ENCODE measurements at places on chromosomes 7 and 10. TPM values are rescaled to one million over a fixed set of nuclear protein-coding genes. Genes with fewer than 3 reads are reported as not detected.
A peak's percentile ranks its signal among the peaks of the same experiment; 100 is the strongest.

- peaks cover 10% of the 10 kb centered on the region for H3K27me3 ChIP-seq
- no peak for DNase-seq
- H3K4me3 ChIP-seq, result no peak overlapping the region
Observed at GRCh38 chr7:42982604-42983115, 50.5 kb downstream of the MRPL32 start.

- peaks cover 3% of the 10 kb centered on the region for H3K27me3 ChIP-seq
- peak overlapping the region; percentile 77 for H3K4me3 ChIP-seq
- H3K36me3 ChIP-seq, result no peaks in the 10 kb centered on the region
- H3K4me1 ChIP-seq, result peaks cover 31% of the 10 kb centered on the region
- H3K27ac ChIP-seq, result peak overlapping the region; percentile 82
- no peak for DNase-seq
Observed at GRCh38 chr7:142434666-142435167, 176.9 kb upstream of the PRSS58 start.

GRCh38 chr7:129535896-129536295 is 33.6 kb downstream of the SMKR1 start:
- H3K27ac ChIP-seq, result peak overlapping the region; percentile 73
- no peak for DNase-seq
- H3K4me1 ChIP-seq, result peaks cover 14% of the 10 kb centered on the region
- peak overlapping the region; percentile 41 for H3K4me3 ChIP-seq

DNA sequence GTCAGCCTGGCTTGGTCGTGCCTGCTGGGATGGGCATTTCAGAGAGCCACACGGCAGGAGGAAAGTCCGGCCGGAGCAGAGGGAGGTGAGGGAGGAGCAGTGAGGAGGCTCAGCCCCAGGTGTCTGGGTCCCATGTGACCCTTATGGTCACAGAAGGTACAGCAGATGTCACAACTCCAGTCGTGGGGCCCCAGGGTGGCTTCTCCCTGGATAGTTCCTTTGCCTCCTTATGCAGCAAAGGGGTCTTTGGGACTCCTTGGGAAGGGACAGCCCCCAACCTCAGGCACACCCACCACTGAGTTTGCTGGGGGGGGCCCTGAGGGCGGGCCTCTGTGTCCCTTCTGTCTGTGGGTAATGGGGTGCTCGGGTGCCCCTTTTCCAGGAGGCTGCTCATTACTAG is 19.6 kb upstream of the PRKAG2 start:
- H3K4me1 ChIP-seq, result no peaks in the 10 kb centered on the region
- H3K36me3 ChIP-seq, result no peaks in the 10 kb centered on the region
- no peak overlapping the region for H3K4me3 ChIP-seq
- H3K27me3 ChIP-seq, result peaks cover 12% of the 10 kb centered on the region

- no peaks in the 10 kb centered on the region for H3K36me3 ChIP-seq
- H3K27me3 ChIP-seq, result peaks cover 15% of the 10 kb centered on the region
- no peak overlapping the region for H3K4me3 ChIP-seq
- H3K4me1 ChIP-seq, result peaks cover 3% of the 10 kb centered on the region
- no peak for DNase-seq
- H3K27ac ChIP-seq, result no peak overlapping the region
Observed at GRCh38 chr10:6840766-6841165, 260.7 kb upstream of the PRKCQ start.

DNA sequence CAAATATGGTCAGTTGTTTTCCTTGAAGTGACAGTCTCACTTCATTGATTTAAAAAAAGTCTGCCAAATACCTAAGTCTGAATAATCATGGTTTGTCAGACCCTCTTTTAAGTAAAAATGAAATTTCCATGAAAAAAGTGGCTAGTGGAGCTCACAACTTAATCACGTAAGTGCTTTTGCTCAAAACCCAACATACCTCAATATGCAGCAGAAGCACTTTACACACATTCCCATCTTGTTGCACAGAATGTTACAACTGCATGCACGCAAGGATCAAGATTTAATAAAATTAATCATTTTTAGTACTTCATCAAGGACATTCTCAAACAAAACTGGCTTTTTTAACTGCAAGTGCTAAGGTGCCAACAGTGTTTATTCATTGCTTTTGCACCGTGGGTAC is 21.6 kb downstream of the EZH2 start:
- H3K4me1 ChIP-seq, result peaks cover 34% of the 10 kb centered on the region
- DNase-seq, result no peak

DNA sequence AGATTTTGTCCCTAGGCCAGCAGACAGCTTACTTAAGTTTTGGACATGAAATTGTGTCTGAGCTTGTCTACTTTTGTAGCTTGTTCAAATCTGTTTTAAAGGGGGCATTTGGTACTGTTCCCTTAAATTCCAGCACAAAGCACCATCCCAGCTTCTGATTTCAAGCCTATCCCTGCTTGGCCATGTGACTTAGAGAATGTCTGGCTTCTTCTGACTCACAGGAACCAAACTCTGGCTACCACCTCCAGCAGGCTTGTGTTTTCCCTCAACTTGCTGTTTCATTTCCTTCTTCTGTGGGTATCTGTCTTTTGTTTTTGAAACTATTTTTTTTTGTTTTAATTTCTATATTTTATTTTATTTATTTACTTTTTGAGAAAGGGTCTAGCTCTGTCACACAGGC is 97.9 kb upstream of the FZD8 start:
- no peak for DNase-seq
- no peaks in the 10 kb centered on the region for H3K36me3 ChIP-seq
- no peaks in the 10 kb centered on the region for H3K4me1 ChIP-seq

DNA sequence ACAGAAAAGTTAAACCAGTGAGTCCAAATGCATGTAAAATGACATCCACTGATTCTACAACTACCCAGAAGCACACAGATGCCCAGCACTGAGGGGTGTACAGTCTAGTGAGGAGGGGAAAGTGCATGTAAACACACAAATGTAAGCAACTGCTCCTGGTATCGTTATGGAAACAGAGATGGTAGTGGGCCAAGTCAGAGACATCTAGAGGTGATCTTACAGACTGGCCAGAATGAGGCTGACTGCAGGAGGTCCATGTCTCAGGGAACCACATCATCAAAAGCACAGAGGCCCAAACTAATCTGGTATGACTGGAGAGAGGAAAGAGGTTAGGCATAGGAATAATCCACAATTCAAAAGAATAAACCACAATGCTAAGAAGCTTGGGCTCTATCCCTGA is 176.5 kb downstream of the SRPK2 start:
- H3K4me1 ChIP-seq, result peaks cover 28% of the 10 kb centered on the region
- no peak for DNase-seq
- H3K4me3 ChIP-seq, result no peak overlapping the region

- H3K4me3 ChIP-seq, result no peak overlapping the region
- H3K27ac ChIP-seq, result no peak overlapping the region
- peaks cover 2% of the 10 kb centered on the region for H3K4me1 ChIP-seq
- no peaks in the 10 kb centered on the region for H3K27me3 ChIP-seq
Observed at GRCh38 chr7:110804501-110804900, 286.4 kb upstream of the LRRN3 start.

- no peaks in the 10 kb centered on the region for H3K36me3 ChIP-seq
- DNase-seq, result no peak
- H3K27ac ChIP-seq, result no peak overlapping the region
Observed at GRCh38 chr7:85529201-85529600, 342.3 kb upstream of the SEMA3D start.

DNA sequence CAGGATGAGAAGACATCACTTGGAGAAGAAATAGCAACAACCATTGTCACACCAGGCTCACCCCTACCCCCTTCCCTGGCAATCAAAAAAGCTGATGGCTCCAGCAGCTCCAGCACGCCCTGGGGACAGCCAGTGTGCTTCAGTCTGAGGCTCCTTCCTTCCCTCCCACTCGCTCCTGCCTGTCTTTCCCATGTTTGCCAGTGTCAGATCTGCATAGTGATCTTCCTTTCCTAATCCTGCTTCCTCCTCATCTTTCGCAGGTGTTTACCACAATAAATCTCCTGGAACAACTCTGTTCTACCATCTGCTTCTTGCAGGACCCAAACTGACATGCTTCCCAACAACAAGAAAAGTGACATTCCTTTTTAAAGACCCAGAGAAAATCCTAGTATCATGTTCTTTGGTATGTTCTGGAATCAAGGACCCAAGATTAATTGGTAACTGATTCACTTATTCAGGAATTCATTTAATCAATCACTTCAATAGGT is 57.1 kb downstream of the STEAP1B start:
- peaks cover 17% of the 10 kb centered on the region for H3K27me3 ChIP-seq
- H3K27ac ChIP-seq, result no peak overlapping the region
- DNase-seq, result no peak

DNA sequence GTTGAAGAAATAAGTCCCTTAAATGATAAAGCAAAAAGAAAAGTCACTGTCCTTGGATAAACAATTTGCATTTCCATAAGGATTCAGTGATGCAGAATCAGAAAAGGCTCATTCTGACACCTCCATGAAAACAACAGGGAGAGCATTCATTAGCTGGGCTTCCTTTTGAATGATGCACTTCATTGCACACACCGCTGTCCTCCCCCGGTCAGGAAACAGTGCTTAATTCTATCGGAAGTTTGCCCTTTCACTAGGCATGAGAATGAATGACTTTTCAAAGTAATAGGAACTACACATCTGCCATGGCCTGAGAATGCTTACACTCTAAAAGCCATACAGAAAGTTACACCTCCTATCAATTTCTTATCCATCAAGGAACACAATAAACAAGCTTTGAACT is 4.2 kb downstream of the PCDH15 start:
- no peaks in the 10 kb centered on the region for H3K27me3 ChIP-seq
- H3K4me3 ChIP-seq, result no peak overlapping the region

DNA sequence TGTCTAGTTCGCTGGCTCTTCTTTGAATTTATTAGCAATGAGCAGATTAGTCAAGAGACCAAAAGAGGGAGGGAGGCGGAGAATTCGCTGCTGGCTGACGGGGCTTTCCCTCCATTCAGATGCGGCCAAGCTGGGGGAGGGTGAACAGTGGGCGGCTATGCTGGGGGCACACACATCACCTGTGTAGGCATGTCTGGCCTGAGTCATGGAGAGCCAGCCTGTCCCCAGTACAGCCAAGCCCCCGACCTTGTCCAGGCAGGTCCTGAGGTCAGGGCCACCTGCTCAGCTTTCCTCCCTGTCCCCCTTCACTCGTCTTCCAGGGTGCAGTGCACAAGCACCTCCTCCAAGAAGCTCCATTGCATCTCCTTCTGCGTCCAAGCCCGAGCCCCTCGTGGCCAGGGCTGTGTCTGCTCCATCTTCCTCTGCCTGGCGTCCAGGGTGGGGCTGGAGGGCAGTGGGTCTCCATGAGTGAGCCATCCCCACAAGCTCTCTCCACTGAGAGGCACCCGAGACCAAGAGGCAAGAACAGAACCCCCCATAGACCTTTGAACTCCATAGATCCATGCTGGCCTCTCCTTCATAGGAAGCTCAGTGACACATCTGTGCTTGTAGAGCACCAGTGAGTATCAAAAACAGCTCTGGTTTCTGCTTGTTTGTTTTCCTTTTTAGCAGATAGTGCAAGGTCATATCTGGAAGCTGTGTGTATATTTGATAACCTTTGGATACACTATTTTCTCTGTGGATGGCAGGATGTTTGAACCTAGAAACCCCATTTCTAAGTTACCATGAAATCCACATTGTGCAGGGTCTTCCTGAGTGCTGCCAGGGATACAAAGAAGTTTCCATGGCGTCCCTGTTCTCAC is 1.9 kb upstream of the DEPP1 start:
- DNase-seq, result no peak
- H3K4me1 ChIP-seq, result peaks cover 4% of the 10 kb centered on the region
- H3K27ac ChIP-seq, result no peak overlapping the region

- no peak for DNase-seq
- H3K4me3 ChIP-seq, result peak overlapping the region; percentile 70
- H3K4me1 ChIP-seq, result peaks cover 35% of the 10 kb centered on the region
- peak overlapping the region; percentile 46 for H3K27ac ChIP-seq
- H3K36me3 ChIP-seq, result peaks cover 4% of the 10 kb centered on the region
Observed at GRCh38 chr10:132536241-132536876, 1.2 kb upstream of the INPP5A start.

GRCh38 chr10:74677951-74678350 is 148.4 kb upstream of the KAT6B start:
- H3K4me3 ChIP-seq, result no peak overlapping the region
- peaks cover 32% of the 10 kb centered on the region for H3K36me3 ChIP-seq
- H3K27ac ChIP-seq, result no peak overlapping the region
- H3K27me3 ChIP-seq, result no peaks in the 10 kb centered on the region
- peaks cover 6% of the 10 kb centered on the region for H3K4me1 ChIP-seq

- no peaks in the 10 kb centered on the region for H3K4me1 ChIP-seq
- H3K36me3 ChIP-seq, result no peaks in the 10 kb centered on the region
Observed at GRCh38 chr10:12980713-12981306, 20.7 kb downstream of the CCDC3 start.

- peaks cover 23% of the 10 kb centered on the region for H3K4me1 ChIP-seq
- no peak for DNase-seq
- H3K27me3 ChIP-seq, result no peaks in the 10 kb centered on the region
- H3K4me3 ChIP-seq, result no peak overlapping the region
Observed at GRCh38 chr10:28293236-28294168, 9.4 kb downstream of the MPP7 start.

GRCh38 chr7:112182749-112183148 is 23.4 kb downstream of the DOCK4 start:
- H3K36me3 ChIP-seq, result no peaks in the 10 kb centered on the region
- peaks cover 12% of the 10 kb centered on the region for H3K27me3 ChIP-seq
- no peak overlapping the region for H3K27ac ChIP-seq
- H3K4me1 ChIP-seq, result no peaks in the 10 kb centered on the region
- H3K4me3 ChIP-seq, result no peak overlapping the region

Gene AKR1C8
- not detected for total RNA-seq

Gene POT1
- total RNA-seq, result 39.1 TPM

Gene DNAJB9
- 11.3 TPM for total RNA-seq

Gene FGFBP3
- total RNA-seq, result 3.0 TPM

Gene DGKI
- not detected for total RNA-seq
